ENCODE measurements at places on chromosomes 13 and 19.

- no peak for DNase-seq
Measured at GRCh38 chr13:27183561-27184147, 12.0 kb upstream of the USP12 start.

DNA sequence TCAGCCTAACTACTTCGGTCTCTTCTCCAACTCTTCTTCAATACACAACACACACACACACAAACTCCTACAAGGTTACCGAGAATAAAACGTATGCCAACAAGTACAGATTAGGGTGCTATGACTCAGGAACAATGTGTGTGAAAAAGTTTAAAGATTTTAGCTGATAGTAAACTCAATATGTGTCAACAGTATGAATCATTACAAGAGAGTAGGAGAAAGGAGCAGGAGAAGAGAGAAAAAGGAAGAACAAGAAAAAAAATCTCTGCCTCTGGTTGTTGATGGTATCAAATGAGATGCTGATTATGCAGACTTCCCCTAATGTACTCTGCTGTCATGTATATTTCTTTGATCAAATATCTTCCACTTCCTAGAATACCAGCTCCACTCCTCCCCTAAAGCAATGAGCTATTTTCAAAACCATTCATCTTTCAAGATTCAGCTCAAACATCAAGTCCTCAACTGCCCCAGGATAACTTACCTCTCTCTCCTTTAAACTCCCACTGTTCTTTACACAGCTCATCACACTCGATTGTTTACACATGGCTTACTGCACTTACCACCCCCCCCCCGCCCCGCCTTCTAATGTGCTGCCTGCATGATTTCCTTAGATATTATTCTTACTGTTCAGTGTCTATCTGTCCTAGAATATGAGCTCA lies 95.6 kb downstream of the FAM216B start:
- DNase-seq: peak; percentile 91

GRCh38 chr19:1080360-1081161 lies 13.6 kb downstream of the ARHGAP45 start:
- DNase-seq: no peak

GRCh38 chr19:58003174-58003828 lies 681 bp upstream of the ZNF606 start:
- DNase-seq: peak; percentile 67

DNA sequence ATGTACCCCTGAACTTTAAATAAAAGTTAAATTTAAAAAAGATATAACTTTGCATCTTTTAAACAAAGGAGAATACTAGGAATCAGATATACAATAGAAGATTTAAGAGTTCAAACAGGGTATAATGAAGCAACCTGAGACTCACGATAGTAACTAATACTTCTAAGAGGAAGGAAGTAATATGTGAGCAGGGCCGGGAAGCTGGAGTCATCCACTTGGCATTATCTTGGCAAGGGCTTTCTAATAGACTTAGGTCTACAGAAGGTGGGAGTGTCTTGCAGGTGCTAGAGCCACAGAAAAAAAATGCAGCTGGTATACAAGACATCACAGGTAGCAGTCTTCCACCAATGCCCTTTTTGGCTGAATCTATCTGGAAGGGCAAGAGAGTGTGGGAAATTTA lies 231.9 kb downstream of the KCTD12 start:
- DNase-seq: no peak

DNA sequence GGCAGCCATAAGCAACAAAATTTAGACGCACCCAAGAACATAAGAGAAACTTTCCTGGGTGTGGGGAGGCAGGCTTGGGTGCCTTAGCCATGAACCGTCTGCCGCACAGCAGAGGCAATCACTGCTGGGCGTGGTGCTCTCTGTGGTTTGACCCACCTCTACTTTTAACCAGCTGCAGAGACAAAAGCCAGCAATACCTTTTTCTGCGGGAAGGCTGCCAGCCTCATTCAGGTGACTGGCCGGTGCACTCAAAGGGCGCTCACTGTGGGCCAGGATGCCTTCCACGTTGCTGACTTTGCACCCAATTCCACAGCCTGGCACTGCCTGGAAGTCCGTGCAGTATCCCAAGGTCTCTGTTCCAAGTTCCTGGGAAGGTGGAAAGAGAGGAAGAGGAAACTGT lies 69.1 kb downstream of the ATP7B start:
- no peak for DNase-seq

GRCh38 chr13:58655086-58655485 lies 1023.5 kb downstream of the PCDH17 start:
- no peak for DNase-seq
